ENCODE measurements at places on chromosomes 7 and 10. TPM values are rescaled to one million over a fixed set of nuclear protein-coding genes. Genes with fewer than 3 reads are reported as not detected.

DNA sequence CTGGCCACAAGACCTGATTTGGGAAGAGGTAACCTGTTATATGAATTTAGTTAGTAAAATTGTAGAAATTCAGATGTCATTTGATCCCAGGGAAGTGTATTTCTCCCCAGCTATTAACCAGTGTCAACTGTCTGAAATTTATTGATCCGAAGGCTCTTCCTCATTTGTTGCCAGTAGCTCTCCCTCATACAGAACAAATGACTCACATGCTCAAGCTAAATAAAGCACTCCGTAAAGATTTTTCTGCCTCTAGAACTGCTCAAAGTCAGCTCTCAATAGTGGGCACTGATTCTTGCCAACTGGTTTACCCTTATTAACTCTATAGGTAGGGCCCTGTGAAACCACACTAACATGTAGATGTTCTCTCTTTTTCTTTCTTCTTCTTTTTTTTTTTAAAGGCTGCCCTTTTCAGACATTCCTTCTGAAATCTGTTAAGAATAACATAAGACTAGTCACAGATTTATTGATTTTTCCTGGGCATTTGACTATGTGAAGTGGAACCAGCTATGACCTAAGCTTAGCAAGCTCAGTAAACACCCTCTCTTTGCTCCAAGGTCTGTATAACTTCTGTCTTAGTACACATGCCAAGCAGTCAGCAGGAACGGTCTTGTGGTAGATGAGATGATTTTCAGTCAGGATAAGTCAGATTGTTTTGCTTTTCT is 21.8 kb downstream of the RPA3 start:
- H3K27me3 ChIP-seq = no peaks in the 10 kb centered on the region
- H3K4me1 ChIP-seq = peaks cover 24% of the 10 kb centered on the region
- H3K27ac ChIP-seq = no peak overlapping the region
- H3K4me3 ChIP-seq = no peak overlapping the region
- peaks cover 9% of the 10 kb centered on the region for H3K36me3 ChIP-seq

DNA sequence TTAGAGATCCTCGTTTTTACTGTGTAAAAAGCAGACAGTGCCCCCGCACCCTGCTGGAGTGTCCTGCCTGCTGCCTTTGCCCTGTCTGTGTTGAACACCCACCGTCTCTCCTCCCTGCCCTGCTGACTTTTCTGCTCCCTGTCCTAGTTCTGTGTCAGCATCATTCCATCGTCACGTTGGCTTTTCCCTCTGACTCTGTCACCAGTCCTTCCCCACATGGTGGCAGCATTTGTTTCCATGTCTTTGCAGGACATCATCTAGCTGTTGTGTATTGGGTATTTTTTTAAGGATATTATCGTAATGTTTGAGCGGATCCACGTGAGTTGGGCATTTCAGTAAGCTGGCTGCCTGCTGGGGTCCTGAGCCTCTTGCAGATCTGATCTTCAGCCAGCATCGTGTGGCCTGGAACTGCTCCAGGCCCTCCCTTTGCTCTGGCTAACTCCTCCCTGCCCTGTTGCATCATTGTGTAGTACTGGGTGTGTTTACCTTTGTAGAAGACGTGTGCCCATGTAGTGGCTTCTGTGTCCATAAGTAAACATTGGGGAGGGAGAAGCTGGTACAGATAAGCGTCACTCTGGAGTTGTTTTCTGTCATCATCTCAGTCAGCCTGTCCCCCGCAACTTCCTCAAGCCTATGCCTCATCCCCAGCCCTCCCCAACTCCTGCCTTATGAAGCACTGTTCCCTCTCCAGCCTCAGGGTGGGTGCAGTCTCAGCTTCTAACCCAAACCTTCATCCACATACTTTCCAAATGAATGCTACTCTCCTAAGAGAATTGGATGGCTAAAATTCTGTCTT is 44.3 kb downstream of the TRRAP start:
- H3K4me1 ChIP-seq = no peaks in the 10 kb centered on the region
- H3K27me3 ChIP-seq = no peaks in the 10 kb centered on the region
- H3K27ac ChIP-seq = no peak overlapping the region
- no peak for DNase-seq

DNA sequence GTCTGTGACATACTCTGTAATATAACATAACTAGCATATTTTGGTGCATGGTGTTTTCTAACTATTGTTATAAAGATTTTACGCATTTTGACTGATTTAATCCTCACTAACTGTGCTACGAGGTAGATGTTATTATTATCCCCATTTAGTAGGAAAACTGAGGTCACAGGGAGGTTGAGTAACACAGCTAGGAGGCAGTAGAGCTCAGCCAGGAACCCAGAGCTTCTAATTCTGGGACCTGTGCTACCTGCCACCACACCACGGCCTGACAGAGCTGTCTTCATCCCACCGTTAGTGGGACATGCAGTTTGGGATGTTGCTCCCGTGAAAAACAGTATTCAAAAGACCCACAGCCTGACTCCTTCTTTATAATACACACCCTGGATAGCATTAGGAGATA is 962.5 kb downstream of the CNTNAP2 start:
- no peaks in the 10 kb centered on the region for H3K36me3 ChIP-seq
- no peaks in the 10 kb centered on the region for H3K4me1 ChIP-seq
- no peak overlapping the region for H3K4me3 ChIP-seq
- DNase-seq = no peak
- H3K27ac ChIP-seq = no peak overlapping the region
- no peaks in the 10 kb centered on the region for H3K27me3 ChIP-seq

GRCh38 chr10:126321440-126321839 is 66.8 kb downstream of the ADAM12 start:
- peaks cover 9% of the 10 kb centered on the region for H3K27me3 ChIP-seq
- no peak overlapping the region for H3K4me3 ChIP-seq
- peaks cover 7% of the 10 kb centered on the region for H3K36me3 ChIP-seq

- H3K36me3 ChIP-seq = no peaks in the 10 kb centered on the region
- no peak overlapping the region for H3K27ac ChIP-seq
- no peaks in the 10 kb centered on the region for H3K4me1 ChIP-seq
- H3K4me3 ChIP-seq = no peak overlapping the region
- no peaks in the 10 kb centered on the region for H3K27me3 ChIP-seq
Observed at GRCh38 chr10:130802301-130802700, 509.2 kb downstream of the TCERG1L start.

DNA sequence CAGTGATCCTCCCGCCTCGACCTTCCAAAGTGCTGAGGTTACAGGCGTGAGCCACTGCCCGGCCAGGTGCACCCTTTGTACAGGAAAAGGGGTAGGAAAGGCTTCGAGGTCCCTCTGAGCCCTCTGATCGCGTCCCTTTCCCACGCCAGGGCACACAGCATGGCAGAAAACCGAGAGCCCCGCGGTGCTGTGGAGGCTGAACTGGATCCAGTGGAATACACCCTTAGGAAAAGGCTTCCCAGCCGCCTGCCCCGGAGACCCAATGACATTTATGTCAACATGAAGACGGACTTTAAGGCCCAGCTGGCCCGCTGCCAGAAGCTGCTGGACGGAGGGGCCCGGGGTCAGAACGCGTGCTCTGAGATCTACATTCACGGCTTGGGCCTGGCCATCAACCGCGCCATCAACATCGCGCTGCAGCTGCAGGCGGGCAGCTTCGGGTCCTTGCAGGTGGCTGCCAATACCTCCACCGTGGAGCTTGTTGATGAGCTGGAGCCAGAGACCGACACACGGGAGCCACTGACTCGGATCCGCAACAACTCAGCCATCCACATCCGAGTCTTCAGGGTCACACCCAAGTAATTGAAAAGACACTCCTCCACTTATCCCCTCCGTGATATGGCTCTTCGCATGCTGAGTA is 871 bp downstream of the POP7 start:
- H3K27me3 ChIP-seq = no peaks in the 10 kb centered on the region
- H3K4me1 ChIP-seq = peaks cover 21% of the 10 kb centered on the region
- DNase-seq = no peak
- no peaks in the 10 kb centered on the region for H3K36me3 ChIP-seq
- H3K4me3 ChIP-seq = peak overlapping the region; percentile 96

DNA sequence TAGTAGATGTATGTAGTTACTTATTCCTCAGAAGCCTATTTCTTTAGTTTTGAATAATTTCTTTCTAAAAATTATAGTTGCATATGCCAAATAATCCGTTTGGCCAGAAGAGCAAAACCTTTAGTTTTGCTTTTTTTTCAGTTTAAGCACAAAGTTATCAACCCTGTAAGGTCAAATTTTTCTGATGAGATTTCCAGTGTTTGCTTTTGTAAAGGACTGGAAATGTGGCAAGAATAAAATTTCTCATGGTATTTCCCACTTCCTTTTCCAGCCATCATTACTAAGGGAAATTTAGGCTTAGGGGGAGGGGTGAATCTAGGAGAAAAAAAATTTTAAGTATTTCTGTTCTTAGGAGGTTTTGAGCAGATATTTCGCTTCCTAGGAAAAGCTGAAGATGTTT is 7.6 kb downstream of the CALD1 start:
- no peak for DNase-seq
- H3K27me3 ChIP-seq = peaks cover 10% of the 10 kb centered on the region
- peaks cover 8% of the 10 kb centered on the region for H3K4me1 ChIP-seq
- no peaks in the 10 kb centered on the region for H3K36me3 ChIP-seq
- no peak overlapping the region for H3K27ac ChIP-seq

- peaks cover 23% of the 10 kb centered on the region for H3K27me3 ChIP-seq
- H3K36me3 ChIP-seq = no peaks in the 10 kb centered on the region
- H3K27ac ChIP-seq = no peak overlapping the region
- H3K4me1 ChIP-seq = peaks cover 15% of the 10 kb centered on the region
Observed at GRCh38 chr10:71241830-71242621, 29.7 kb downstream of the UNC5B start.

DNA sequence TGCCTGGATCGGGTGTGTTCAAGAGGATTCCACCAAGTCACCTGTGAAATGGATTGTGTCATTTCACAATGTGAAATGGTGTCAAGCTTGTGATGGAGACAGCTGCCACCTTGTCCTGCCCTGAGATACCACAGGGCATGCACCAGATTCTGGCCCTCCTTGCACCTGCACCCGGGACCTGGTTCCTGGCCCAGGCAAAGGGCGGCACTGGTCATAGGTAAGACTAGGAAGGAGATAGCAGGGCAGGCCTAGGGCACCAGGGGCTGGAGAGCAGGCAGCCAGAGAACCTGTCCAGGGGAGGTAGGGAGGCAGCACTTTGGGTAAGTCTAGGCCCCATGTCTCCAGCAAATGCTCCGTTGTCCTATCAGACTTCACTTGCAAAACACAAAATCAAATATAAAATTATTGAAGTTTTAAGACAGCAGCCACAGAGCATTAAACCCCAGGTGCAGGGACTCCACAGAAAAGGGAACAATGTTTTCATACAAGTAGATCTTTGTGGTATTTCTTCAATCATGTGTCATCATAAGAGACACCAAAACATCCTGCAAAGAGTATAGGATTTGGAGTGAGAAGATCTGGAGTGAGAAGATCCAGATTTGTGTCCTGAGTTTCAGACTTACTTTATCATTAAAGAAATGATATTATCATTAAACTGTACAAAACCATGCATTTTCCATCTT is 22.7 kb upstream of the ZNF800 start:
- DNase-seq = peak; percentile 38
- H3K27me3 ChIP-seq = no peaks in the 10 kb centered on the region

DNA sequence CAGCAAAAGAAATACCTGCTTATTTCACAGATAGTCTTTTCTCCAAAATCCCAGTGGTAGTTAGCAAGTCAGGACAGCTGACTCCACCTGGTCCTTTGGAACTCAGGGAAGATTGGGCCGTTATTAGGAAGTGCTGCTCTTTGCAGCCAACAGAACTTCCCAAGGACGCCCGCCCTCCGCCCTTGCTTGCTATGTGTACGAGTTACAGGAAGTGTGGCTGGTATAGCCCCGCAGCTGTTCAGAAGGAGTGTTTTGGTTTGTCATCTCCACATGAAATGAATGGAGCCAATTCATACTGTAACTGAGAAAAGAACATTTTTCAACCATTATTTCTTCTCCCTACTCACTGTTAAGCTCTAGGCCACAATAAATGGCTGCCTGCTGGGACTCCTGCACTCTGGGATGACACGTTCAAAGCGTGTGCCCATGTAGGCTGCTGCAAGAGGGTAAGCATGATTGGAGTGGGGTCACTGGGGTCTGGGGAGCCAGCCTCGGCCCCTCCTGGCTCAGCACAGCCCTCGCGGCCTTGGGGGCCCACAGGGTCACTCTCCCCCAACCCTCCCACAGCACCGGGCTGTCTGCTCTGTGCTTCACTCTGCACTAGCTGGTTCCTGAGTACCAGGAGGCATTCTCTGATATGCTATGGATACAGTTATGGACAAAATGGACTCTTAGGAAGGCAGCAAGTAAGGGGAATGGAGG is 244.0 kb downstream of the EBF3 start:
- H3K4me3 ChIP-seq = no peak overlapping the region
- DNase-seq = no peak
- peaks cover 38% of the 10 kb centered on the region for H3K36me3 ChIP-seq
- no peak overlapping the region for H3K27ac ChIP-seq

GRCh38 chr7:21480693-21481403 is 53.0 kb downstream of the SP4 start:
- peaks cover 6% of the 10 kb centered on the region for H3K4me1 ChIP-seq
- peak overlapping the region; percentile 87 for H3K27ac ChIP-seq
- DNase-seq = no peak

GRCh38 chr7:89477991-89478390 is 676.3 kb upstream of the STEAP1 start:
- no peaks in the 10 kb centered on the region for H3K36me3 ChIP-seq
- H3K27ac ChIP-seq = no peak overlapping the region
- DNase-seq = no peak
- H3K4me1 ChIP-seq = no peaks in the 10 kb centered on the region

DNA sequence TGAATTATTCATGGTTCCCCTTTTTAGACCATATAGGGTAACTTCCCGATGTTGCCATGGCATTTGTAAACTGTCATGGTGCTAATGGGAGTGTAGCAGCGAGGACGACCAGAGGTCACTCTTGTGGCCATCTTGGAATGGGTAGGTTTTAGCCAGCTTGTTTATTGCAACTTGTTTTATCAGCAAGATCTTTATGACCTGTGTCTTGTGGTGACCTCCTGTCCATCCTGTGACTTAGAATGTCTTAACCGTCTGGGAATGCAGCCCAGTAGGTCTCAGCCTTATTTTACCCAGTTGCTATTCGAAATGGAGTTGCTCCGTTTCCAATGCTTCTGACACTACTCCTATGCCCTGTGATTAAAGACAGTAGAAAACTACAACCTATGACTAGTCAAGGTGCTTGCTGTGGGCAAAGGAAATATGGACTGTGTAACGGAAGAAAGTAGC is 18.8 kb upstream of the PAXIP1 start:
- H3K27me3 ChIP-seq = peaks cover 23% of the 10 kb centered on the region
- no peaks in the 10 kb centered on the region for H3K4me1 ChIP-seq
- DNase-seq = no peak
- H3K36me3 ChIP-seq = no peaks in the 10 kb centered on the region
- H3K27ac ChIP-seq = no peak overlapping the region
- no peak overlapping the region for H3K4me3 ChIP-seq

- no peak for DNase-seq
- H3K27ac ChIP-seq = no peak overlapping the region
- H3K27me3 ChIP-seq = peaks cover 7% of the 10 kb centered on the region
- no peak overlapping the region for H3K4me3 ChIP-seq
Observed at GRCh38 chr7:22799633-22800032, 23.0 kb downstream of the TOMM7 start.

GRCh38 chr7:26865094-26865388 is 651 bp upstream of the SKAP2 start:
- no peak for DNase-seq
- H3K36me3 ChIP-seq = peaks cover 9% of the 10 kb centered on the region
- H3K27me3 ChIP-seq = no peaks in the 10 kb centered on the region
- peak overlapping the region; percentile 100 for H3K4me3 ChIP-seq

GRCh38 chr10:96502561-96503282 is 11.0 kb downstream of the TLL2 start:
- no peak overlapping the region for H3K4me3 ChIP-seq
- DNase-seq = no peak

GRCh38 chr7:108838198-108838597 is 268.5 kb downstream of the DNAJB9 start:
- no peaks in the 10 kb centered on the region for H3K36me3 ChIP-seq
- H3K27ac ChIP-seq = no peak overlapping the region

MSRB2 gene
- 4.7 TPM for polyA plus RNA-seq

ACTL6B gene
- polyA plus RNA-seq = not detected

TMEM273 gene
- polyA plus RNA-seq = 1.2 TPM

HMX3 gene
- polyA plus RNA-seq = not detected

PIK3CG gene
- polyA plus RNA-seq = 41.5 TPM

Measured in naive B cell (primary cell).